Left lung (tissue), 14 donors: ENCODE measurements at places on chromosomes 4 and X.
A peak's percentile ranks its signal among the peaks of the same experiment; 100 is the strongest.

DNA sequence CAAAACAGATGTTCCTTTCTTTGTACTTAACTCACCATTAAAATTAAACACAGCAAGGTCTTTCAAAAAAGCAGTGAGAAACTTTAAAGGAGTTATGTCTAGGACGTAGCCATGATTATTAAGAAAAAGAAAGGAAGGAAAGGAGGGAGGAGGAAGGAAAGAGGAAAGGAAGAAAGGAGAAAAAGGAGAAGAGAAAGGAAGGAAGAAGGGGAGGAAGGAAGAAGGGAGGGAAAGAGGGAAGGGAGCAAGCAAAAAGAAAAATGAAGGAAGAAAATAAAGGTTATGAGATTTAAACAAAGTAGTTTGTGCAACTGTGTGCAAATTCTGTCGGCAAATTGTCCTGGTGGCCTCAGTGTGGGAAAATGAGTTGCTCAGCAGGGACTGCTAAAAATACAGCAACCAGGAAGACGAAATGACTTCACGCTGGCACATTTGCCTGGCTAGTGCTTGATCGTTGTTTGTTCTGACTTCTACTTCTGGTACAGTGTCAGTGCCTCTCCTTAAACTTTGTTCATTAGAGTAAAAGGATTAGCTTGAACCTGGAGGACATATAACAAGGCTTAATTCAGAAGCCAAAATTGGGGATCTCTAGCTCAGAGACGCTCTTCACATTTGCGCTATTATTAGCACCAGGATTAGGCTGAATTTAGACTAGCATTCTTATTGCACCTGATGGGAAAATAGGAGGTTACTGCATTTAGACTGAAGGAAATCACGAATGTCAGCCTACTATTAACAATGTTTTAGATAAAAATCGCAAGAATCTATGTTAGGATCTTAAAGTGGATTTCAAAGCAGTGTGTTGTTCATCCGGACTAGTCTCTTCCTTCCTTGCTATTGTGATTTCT is 81.2 kb downstream of the DCK start:
- peak; percentile 7 for DNase-seq

DNA sequence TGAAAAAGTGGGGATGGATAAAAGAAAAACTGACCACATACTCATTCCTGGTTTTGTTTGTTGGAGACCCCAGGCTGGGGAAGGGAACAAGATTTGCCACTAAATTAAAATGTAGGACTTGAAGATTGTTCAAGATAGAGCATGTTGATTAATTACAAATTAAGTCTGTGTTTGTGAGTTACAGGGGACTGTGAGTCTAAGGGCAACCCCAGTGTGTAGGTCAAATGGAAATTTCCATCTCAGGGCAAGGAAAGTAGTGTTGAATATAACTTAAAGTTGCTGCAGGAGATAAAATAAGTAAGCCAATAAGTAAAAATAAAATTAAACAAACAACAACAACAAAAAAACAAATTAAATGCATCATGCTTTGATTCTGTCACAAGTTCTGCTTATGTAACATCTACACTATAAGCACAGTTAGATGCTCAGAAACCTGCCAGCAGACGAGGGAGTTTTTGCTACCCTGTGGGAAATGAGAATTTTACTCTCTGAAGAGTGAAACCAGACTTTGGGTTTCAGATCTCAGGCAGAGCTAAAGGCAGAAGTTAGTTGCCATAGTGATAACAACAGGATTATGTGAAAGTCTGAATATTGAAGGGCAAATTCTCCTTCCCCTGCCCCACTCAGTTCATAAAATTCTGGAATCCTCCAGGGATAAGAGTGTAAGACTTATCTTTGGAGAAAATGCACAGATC is 352.3 kb downstream of the GRXCR1 start:
- DNase-seq, result no peak

- no peak for DNase-seq
Observed at GRCh38 chrX:137032341-137032694, 1.5 kb downstream of the GPR101 start.

DNA sequence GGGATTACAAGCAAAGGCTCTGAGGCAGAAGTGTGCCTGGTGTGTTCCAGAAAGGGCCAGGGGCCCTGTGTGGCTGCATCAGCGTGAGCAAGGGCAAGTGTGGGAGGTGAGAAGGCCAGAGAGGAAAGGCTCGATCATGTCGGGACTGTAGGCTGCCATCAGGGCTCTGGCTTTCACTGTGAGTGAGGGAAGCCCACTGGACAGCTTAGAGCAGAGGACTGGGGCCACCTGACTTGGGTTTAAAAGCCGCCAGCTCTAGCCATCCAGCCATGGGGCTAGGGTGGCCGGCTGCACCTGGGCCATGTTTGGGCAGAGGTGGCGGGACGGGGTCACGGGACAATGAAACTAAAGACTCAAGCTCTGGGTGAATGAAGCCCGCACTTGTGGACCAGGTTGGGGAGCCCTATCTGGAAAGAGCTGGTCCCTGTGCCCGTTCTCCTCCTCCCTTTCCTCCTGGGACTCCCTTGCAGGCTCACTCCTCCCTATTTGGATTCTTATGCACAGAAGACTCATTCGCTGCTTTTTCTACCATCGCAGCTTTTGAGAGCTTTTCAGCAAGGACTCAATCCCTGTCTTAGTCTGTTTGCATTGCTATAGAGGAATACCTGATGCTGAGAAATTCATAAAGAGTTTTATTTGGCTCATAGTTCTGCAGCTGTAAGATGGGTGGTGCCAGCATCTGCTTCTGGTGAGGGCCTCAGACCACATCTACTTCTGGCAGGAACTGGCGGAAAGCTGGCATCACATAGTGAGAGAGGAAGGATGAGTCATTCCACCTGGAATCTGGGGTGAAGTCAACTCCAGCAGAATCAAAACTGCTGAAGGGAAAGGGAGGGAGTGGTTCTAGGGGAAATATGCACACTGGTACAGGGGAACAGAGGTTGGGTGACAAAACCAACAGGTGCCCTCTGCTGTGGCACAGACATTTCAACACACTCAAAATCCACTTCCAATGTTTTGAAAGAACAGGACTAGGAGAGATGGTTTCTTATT is 15.3 kb downstream of the CTAG1B start:
- DNase-seq, result peak; percentile 28

DNA sequence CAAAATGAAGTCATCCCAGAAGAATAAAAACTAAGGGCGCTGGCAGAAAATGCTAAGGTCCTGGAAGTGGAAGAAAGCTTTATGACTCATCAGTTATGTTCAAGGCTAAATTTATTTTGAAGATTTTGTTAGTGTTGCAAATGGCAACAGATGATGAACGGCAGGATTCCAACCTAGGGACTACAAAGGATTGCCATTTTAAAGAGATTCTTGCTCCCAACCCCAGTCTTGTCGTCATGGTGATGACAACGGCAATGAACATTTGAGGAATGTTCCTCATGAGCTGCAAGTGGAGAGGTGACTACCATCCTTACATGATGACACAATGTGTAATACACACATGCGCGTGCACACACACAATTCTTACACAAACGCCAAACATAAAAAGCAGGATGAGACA is 54.4 kb upstream of the FTHL17 start:
- no peak for DNase-seq
